ENCODE measurements at places on chromosomes 3 and 15.

- DNase-seq = no peak
Observed at GRCh38 chr15:44427756-44428724, 611 bp downstream of the CTDSPL2 start.

- DNase-seq = no peak
Observed at GRCh38 chr3:5616873-5617272, 429.4 kb downstream of the EDEM1 start.

DNA sequence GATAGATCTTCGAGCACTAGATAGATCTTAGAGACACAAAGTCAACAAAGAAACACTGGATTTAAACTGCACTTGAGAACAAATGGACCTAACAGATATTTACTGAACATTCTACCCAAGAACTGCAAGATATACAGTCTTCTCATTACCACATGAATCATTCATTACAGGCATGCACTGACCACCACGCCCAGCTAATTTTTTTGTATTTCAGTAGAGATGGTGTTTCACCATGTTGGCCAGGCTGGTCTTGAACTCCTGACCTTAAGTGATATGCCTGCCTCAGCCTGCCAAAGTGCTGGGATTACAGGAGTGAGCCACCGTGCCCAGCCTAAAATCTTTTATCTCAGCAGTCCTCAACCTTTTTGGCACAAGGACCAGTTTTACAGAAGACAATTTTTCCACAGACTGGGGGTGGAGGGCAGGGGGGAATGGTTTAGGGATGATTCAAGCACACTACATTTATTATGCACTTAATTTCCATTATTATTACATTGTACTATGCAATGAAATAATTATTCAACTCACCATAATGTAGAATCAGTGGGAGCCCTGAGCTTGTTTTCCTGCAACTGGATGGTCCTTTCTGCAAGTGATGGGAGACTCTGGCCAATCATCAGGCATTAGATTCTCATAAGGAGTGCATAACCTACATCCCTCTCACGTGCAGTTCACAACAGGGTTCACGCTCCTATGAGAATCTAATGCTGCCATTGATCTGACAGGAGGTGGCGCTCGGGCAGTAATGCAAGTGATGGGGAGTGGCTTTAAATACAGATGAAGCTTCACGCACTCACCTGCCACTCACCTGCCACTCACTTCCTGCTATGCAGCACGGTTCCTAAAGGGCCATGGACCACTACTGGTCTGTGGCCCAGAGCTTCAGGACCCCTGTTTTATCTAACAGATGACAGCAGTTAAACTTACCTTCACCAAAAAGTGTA, 21.7 kb downstream of the CSNK1G1 start:
- peak; percentile 11 for DNase-seq

DNA sequence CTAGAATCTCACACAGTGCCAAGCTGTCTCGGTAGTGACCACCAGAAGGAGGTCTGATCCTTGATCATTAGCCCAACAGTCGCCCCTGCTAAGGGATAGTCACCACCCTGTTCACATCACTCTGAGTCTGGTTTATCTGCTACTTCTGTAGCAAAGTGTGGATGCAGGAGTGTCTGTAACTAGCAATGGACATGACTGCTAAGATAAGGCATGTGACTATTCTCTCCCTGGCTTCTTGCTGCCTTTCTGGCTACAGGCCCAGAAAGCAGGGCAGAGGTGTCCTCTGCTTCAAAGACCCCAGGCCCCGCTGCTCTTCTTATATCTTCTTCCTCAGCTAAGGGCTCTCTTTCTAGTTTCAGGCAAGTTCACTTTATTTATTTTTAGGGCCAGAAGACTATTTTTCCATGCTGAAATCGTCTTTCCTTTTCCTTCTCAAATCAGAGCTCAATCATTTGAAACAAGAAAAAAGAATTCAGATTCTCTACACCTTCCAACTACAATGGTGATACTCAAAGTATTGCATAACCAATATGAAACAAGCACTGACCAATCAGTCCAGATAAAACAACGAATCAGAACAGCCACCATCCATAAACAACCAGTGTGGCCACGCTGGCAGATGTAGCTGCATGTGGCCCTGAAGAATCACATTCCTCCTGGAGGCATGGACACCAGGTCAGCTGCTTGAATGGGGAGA, 8.0 kb upstream of the KNG1 start:
- DNase-seq = no peak

- no peak for DNase-seq
Observed at GRCh38 chr3:186386883-186387560, 25.0 kb upstream of the DGKG start.

DNA sequence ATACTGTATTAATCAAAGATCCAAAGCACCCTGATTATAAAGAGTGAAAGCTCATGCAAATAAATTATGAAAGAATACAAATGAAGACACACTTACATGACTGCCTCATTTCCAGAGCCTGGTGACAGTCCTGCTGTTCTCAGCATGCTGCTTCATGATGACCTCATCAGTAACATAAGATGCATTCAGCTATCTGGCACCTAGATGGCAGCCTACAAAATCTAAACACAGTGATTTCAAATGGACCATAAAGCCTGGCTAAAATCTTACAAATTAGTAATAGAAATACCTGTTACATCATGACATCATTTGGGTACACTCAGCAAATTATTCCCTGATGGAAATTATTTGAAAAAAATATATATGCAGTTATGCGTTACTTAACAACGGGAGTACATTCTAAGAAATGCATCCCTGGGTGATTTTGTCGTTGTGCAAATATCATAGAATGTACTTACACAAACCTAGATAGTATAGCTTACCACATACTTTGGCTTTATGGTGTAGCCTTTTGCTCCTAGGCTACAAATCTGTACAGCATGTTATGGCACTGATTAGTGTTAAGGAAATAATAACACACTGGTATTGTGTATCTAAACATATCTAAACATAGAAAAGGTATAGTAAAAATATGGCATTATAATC, 207.2 kb downstream of the EPHA3 start:
- DNase-seq = no peak

DNA sequence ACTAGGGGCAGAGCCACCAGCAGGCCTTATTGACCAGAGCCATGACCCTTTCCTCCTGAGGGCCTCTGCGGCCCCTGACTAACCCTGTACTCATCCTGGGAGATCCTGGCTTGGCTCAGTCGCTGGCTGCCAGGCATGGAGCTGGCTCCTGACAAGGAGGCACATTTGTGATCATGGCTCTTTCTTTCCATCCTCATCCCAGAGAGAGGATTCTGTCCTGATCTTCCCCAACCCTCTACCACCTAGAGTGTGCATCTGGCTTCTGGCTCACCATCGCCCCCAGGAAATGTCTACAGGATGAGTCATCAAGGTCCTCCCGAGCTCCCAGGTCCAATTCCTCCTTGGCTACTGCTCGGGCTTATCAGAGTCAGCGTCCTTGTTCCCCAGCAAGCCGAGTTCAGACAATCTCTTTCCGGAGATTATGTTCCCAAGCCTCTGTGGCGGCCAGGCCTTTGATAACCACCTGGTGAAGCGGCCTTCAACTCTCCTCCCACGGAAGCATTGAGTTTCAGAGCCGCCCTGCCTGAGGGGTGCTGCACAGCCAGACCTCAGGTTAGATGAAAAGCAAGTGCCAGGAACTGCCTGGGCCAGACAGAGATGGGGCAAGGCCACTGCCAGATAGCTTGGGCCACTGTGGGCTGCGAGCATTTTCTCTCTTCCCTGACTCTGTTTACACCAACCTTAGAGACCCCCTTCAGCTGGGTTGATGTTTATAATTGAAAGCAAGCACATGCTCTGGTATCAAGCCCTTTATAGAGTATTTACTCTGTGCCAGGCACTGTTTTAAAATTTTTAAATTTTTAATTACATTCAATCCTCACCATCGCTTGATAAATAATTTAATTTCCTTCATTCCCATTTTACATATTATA, 44.3 kb upstream of the MRPS22 start:
- no peak for DNase-seq

DNA sequence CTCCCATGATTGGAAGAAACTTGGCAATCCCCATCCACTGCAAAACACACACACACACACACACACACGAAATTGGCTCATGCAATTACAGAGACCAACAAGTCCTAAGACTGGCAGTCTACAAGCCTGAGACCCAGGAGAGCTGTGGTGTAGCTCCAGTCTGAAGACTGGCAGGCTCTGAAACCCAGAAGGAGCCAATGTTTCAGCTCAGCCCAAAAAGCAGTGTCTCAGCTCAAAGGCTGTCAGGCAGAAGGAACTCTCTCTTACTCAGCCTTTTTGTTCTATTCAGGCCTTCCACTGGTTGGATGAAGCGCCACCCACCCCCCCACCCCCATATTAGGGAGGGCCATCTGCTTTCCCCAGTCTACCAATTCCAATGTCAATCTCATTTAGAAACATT, 32.1 kb downstream of the MESD start:
- no peak for DNase-seq

GRCh38 chr3:49158103-49158709, 7.9 kb downstream of the CCDC71 start:
- DNase-seq = peak; percentile 58

- DNase-seq = no peak
Observed at GRCh38 chr15:61724251-61724939, 335.9 kb downstream of the VPS13C start.

Measured in effector CD4-positive, alpha-beta T cell (primary cell).